ENCODE measurements at places on chromosomes 4 and X. TPM values are rescaled to one million over a fixed set of nuclear protein-coding genes. Genes with fewer than 3 reads are reported as not detected.

- H3K27me3 ChIP-seq = peaks cover 8% of the 10 kb centered on the region
- H3K27ac ChIP-seq = no peak overlapping the region
- H3K36me3 ChIP-seq = no peaks in the 10 kb centered on the region
- no peaks in the 10 kb centered on the region for H3K4me1 ChIP-seq
Observed at GRCh38 chr4:1488831-1489638, 82.8 kb upstream of the NKX1-1 start.

DNA sequence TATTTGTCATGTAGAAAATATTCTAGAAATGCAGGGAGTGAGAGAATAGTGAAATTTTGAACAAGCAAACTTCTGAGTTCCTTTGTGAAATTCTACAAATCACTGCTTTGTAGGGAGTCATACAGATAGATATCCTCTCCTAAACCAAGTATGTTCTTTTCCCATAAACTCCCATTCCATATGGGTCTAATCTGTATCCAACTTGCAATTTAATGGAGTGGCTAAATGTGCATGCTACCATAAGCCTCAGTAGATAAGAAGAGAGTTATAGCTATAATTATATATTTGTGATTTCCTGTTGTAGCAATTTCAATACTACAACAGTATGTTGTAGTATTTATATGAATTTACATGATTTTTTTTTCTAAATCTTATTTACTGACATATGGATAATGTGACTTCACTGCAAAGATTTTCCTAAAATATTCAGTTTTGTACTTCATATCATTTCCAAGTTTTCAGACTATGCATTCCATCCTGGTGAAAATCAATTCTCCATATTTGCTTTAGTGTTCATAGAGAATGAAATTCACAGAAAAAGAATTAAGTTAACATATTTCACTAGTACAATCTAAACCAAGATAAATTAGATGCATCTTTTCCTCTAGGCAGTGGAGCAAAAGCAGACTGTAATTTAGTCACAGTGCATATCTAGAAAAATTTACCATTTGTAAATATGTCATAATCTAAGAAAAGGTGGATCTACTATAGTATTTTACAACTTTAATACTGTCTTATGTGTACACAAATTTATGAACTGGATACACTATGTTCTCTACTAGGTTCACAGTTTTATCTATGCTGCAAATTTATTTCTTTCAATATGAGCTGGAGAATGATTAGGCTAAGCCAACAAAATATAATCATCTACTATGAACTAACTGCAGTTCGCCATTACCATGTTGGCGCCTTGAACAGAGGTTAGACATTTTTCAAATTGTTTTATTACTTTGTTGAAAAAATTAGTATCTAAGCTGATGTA lies 372.9 kb upstream of the NDST3 start:
- H3K4me3 ChIP-seq = no peak overlapping the region
- no peaks in the 10 kb centered on the region for H3K4me1 ChIP-seq
- no peak overlapping the region for H3K27ac ChIP-seq
- no peaks in the 10 kb centered on the region for H3K27me3 ChIP-seq
- H3K36me3 ChIP-seq = no peaks in the 10 kb centered on the region

- DNase-seq = peak; percentile 78
- H3K4me3 ChIP-seq = no peak overlapping the region
- H3K36me3 ChIP-seq = peaks cover 11% of the 10 kb centered on the region
- H3K27ac ChIP-seq = no peak overlapping the region
- H3K4me1 ChIP-seq = peaks cover 16% of the 10 kb centered on the region
- no peaks in the 10 kb centered on the region for H3K27me3 ChIP-seq
Observed at GRCh38 chr4:2245057-2245786, 3.3 kb upstream of the HAUS3 start.

DNA sequence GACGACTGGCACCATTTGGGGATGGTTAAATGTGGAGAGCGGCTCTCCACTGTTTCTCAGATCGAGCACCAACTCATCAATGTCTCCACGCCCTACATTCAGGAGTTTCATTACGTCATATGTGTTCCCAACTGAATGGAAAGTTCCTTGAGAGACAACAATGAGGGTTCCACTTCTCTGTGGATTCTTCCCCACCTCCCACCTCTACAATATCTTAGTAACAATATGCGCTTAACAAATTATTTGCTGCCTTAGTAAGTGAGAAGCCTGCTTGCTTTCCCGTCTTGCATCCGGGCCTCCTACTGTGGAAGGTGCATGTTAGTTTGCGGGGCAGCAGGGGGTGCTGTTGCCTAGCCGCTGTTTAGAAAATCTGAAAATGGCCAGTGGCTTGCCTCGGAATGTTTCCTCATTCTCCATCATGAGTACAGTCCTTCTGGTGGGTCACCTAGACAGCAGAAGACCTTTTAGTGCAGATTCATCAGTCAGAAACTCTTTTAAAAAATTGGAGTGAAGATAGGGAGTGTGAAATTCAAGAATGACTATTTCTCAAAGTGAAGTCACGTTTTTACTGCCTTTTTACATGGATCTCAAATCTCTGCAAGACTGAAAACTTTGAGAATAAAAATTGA lies 55.7 kb downstream of the PHOX2B start:
- no peaks in the 10 kb centered on the region for H3K36me3 ChIP-seq
- no peak overlapping the region for H3K4me3 ChIP-seq
- peak; percentile 47 for DNase-seq
- no peaks in the 10 kb centered on the region for H3K4me1 ChIP-seq
- no peak overlapping the region for H3K27ac ChIP-seq

DNA sequence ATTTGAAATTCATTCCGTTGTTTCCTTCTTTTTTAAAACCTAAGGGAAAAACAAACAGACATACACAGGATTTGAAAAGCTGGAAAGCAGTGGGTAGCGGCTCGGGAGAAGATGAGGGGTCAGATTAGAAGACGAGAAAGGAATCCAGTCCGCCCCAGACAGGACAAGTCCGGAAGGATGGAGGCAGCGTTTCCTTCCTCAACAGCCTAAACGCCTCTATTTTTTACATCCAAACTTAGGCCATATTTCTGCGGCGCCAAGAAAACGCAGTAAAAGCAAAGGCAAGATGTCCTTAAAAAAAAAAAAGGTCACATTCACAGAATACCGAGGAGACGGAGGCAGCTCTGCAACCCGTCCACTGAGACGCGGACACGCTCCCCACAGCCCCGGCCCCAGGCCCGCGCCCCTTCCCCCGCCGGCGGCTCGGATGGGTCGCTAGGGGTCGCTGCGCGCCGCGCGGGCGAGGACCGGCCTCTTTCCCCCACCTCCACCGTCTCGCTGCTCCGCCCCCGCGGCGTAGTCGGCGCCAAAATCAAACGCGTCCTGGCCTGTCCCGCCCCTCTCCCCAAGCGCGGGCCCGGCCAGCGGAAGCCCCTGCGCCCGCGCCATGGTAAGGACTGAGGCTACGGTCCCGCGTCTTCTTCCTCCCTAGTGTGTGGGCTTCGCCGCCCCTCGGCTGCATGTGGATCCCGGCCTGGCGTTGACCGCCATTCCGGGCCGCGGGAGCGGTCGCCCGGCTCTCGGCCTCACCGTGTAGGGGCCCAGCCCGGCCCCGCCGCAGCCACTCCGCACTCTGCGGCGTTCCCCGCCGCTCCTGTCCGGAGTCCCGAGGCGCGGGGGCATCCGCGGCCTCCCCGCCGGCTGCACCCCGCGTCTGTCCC lies at the start of gene MND1:
Gene MND1 (plus strand): TSS at position 558 of the 881 bp plus-strand sequence. CDS start 50 bp downstream, at position 608.
- H3K36me3 ChIP-seq = no peaks in the 10 kb centered on the region
- peak within 1 kb of the TSS; percentile 86 for H3K4me3 ChIP-seq
- H3K4me1 ChIP-seq = peaks cover 10% of the 10 kb centered on the region
- H3K27ac ChIP-seq = peak within 1 kb of the TSS; percentile 35

DNA sequence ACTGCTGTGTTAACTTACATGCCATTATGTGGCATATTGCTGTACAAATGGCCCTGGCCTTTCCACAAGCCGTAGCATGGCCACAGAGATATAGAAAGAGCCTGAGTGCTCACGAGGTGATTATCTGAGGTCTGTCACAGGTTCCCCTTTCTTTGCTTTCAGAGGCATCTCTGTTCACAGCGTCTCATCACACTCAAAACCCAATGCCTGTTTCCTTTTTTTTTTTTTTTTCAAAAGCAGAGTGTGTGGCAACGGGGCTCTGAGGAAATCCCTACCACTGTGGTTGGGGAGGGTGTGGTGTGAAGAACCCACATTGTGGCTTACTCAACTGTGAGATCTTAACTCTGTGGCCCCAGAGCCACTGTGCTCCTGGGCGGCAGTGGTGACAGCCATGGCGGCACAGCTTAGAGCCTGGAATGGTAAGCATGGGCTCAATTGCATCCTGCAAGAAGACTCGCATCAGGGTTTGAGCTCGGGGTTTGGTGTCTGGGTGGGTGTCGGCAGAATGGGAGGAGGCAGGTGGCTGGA lies 30.8 kb downstream of the RTL5 start:
- H3K4me1 ChIP-seq = no peaks in the 10 kb centered on the region
- H3K27me3 ChIP-seq = peaks cover 54% of the 10 kb centered on the region
- DNase-seq = no peak
- no peak overlapping the region for H3K4me3 ChIP-seq
- H3K27ac ChIP-seq = no peak overlapping the region

- peaks cover 10% of the 10 kb centered on the region for H3K4me1 ChIP-seq
- H3K4me3 ChIP-seq = no peak overlapping the region
- H3K27me3 ChIP-seq = no peaks in the 10 kb centered on the region
- DNase-seq = no peak
Observed at GRCh38 chr4:102632241-102633065, 128.3 kb downstream of the MANBA start.

DNA sequence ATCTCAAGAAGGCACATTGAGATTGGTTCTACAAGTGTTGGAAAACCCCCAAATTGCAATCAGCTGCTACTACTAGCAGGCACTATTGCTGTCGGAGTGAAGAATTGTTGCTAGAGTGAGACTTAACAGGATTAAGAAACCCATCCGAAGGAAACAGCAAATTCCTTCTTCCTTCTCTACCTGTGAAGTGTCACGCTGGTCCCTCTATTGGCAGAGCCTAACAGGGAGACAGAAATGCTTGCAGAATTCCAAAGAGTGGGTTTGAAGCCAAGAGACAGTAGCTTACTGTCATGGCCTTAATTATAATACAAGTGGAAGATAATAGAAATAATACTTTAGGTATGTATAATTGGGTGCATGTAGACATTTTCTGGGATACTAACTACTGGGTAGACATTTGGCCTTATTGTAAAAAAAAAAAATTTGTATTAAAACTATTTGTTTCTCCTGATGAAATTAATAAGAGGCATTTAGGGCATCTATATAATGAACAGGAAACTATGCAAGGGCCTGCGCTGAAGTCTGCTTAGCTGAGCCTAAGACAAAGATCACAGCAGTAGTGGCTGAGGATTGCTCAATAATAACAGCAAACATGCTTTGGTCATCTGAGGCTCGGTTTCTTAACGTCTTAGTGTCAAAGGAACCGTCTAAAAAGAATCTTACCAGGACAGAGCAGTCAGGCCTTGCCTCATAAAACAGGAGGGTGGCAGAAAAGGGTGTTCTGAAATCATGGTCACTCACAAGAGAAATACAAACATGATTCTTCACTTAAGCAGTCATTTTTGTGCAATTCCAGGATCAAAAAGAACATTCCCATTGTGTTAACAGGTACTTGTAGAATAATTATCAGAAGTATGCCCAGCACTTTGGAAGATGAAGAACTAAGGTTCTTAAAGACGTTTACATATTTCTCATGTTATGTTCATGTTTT lies 40.8 kb downstream of the FAM241A start:
- no peak for DNase-seq
- no peak overlapping the region for H3K4me3 ChIP-seq
- no peaks in the 10 kb centered on the region for H3K4me1 ChIP-seq
- no peaks in the 10 kb centered on the region for H3K27me3 ChIP-seq

DNA sequence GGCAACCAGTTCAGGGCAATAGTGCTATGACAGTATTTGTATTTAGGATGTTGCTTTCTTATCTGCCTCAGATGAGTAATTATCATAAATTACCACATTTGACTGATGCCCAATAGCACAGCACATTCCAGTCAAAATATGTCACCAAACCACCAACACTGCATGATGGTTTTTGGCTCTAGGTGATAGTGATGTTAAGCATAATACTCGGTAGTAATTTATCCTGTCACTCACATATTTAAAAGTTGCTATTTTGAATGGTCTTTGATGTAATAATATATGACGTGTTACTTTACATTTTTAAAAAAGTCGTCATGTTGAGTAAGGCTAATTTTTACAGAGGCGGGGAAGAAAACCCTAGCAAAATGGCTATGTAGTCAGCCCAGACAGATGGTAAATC lies 42.5 kb downstream of the UNC5C start:
- H3K4me1 ChIP-seq = peaks cover 43% of the 10 kb centered on the region
- no peak overlapping the region for H3K4me3 ChIP-seq
- no peaks in the 10 kb centered on the region for H3K27me3 ChIP-seq
- peak; percentile 52 for DNase-seq
- no peaks in the 10 kb centered on the region for H3K36me3 ChIP-seq

GRCh38 chrX:97895751-97896150 lies 1012.0 kb downstream of the RPA4 start:
- H3K27me3 ChIP-seq = no peaks in the 10 kb centered on the region
- H3K4me3 ChIP-seq = no peak overlapping the region
- H3K4me1 ChIP-seq = no peaks in the 10 kb centered on the region
- H3K36me3 ChIP-seq = no peaks in the 10 kb centered on the region

DNA sequence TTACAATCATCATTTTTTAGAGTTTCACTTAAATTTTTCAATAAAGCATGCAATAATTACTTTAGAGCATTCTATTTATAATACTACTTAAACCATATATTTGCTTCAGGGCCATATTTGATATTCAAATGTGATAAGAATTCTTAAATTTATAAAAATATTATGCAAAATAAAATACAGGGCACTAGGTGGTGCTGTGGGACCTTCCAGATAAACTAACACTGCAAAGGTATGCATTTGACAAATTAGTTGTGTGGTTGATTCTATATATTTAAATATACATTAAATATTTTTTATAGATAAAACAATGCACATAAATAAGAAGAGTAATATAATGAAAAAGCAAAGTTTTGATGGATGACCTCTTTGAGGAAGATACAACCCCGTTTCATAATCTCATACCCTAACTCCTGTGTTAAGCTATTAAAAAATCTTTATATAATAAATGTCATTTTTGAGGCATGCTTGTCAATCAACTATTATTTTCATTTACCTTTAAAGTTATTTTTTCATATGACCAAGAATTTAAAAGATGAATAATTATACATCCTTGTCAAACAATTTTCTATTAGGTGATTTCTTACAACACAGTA lies 128.4 kb downstream of the REELD1 start:
- H3K4me3 ChIP-seq = no peak overlapping the region
- H3K27ac ChIP-seq = no peak overlapping the region
- H3K4me1 ChIP-seq = no peaks in the 10 kb centered on the region
- no peak for DNase-seq
- no peaks in the 10 kb centered on the region for H3K36me3 ChIP-seq

GRCh38 chr4:54058171-54058570 lies 6.2 kb downstream of the CHIC2 start:
- H3K27ac ChIP-seq = no peak overlapping the region
- H3K36me3 ChIP-seq = no peaks in the 10 kb centered on the region
- DNase-seq = no peak

- peaks cover 5% of the 10 kb centered on the region for H3K4me1 ChIP-seq
- no peak overlapping the region for H3K27ac ChIP-seq
- H3K4me3 ChIP-seq = peak overlapping the region; percentile 79
- no peak for DNase-seq
- peaks cover 19% of the 10 kb centered on the region for H3K27me3 ChIP-seq
Observed at GRCh38 chrX:51742586-51742985, 656 bp upstream of the GSPT2 start.

Gene GRIA3
- total RNA-seq = 3.3 TPM

Gene KLHL4
- 1.2 TPM for total RNA-seq

Gene USP17L27
- total RNA-seq = not detected

Gene NUDT11
- total RNA-seq = 17.4 TPM

Gene CT55
- not detected for total RNA-seq
